ENCODE measurements at places on chromosomes 12 and 14. TPM values are rescaled to one million over a fixed set of nuclear protein-coding genes. Genes with fewer than 3 reads are reported as not detected.

Gene MIP
- total RNA-seq: not detected

Gene BORCS5
- total RNA-seq: 11.4 TPM

Gene TAS2R43
- total RNA-seq: not detected

Gene OR6C2
- total RNA-seq: not detected

Gene JAG2
- 5.7 TPM for total RNA-seq

Gene LGR5
- total RNA-seq: not detected

Gene KRT78
- not detected for total RNA-seq

Gene TPH2
- not detected for total RNA-seq

Gene CIROP
- not detected for total RNA-seq

Gene CCDC184
- total RNA-seq: 0.12 TPM

Gene PRPH
- total RNA-seq: not detected

Gene TEX52
- not detected for total RNA-seq

Gene PITPNM2
- total RNA-seq: 4.1 TPM

Gene GPR65
- not detected for total RNA-seq

Gene AKT1
- 162 TPM for total RNA-seq

Gene SYCP3
- total RNA-seq: not detected

Gene LRR1
- total RNA-seq: 22.7 TPM

Gene YBX3
- 245 TPM for total RNA-seq

Gene NANOG
- not detected for total RNA-seq

Gene GZMB
- not detected for total RNA-seq

Gene TTC7B
- total RNA-seq: 43.6 TPM

Gene TMEM233
- 0.17 TPM for total RNA-seq

Gene KLHL33
- total RNA-seq: 0.17 TPM

Gene B3GNT4
- total RNA-seq: 0.58 TPM

Gene DAO
- not detected for total RNA-seq

Gene OR4N2
- total RNA-seq: not detected

Gene C12orf54
- not detected for total RNA-seq

Gene PLEK2
- total RNA-seq: 35.5 TPM

Gene TAS2R46
- total RNA-seq: 0.17 TPM

Gene LRRIQ1
- 0.92 TPM for total RNA-seq

Gene CEBPE
- total RNA-seq: not detected

Gene CELA1
- not detected for total RNA-seq
